Activated T-cell treated with anti-CD3 and anti-CD28 coated beads, Interleukin-2, amount 50 U/mL, for 72 hours (primary cell): ENCODE measurements at places on chromosomes 7 and 10.

DNA sequence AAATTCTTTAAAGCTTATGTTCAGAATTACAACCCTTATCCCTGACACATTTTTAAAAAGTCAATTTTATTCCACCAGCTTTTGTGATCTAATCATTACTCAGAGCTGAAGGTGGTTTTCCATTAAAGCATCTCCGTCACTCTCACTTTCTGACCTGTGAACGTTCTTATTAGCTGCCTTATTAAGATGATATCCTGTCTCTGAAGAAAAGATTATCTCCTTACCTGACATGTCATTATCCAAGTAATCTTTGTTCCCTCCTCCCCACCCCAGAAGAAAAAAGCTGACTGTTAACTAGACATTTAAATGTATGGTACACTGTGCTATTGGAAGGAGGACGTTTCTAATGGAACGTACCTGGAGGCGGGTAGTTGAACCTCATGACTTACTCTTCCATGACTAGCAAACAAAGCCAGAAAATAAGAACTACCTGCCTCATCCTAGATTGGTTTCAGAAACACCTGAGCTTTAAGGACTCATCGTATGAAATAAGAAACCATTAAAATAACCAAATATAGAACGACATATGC, 708.7 kb downstream of the PARD3 start:
- no peak for DNase-seq

DNA sequence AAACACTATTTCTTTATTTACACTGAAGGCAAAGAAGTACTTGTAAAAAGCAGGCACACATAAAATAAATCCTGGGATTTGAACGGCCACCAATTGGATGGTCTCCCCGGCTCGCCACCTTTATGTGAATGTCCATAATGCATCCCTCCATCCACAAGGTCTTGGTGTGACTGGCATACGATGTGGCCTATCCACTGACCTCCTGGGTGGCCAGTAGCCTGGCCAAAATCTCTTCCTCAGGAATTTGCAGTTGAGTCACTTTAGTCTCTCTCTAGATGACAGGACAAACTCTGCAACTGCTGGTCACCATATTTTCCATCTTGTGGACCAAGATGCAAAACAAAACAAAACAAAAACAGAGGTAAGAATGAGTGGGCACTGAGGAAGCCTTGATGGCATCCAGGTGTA, 39.1 kb downstream of the CDK1 start:
- DNase-seq = no peak

GRCh38 chr10:110843031-110843430, 28.7 kb upstream of the PDCD4 start:
- peak; percentile 74 for DNase-seq

DNA sequence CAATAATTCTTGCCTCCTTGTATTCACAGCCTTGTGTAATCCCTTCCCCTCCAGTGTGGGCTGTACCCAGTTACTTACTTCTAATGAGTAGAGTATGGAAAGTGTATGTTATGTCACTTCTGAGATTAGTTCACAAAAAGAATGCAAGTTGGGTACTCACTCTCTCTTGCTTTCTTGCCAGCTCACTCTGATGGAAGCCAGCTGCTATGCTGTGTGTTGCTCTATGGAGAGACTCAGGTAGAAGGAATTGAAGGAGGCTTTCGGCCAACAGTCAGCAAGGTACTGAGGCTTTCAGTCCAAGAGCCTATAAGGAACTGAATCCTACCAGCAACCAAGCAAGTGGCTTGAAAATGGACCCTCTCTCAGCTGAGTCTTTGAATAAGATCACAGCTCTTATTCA, 9.7 kb upstream of the BICC1 start:
- no peak for DNase-seq

- DNase-seq = no peak
These were observed 36.5 kb upstream of the SLC39A12 start for GRCh38 chr10:17915181-17915580.

GRCh38 chr7:28799619-28800018, 158.5 kb downstream of the TRIL start:
- DNase-seq = no peak

GRCh38 chr7:132200141-132200540, 376.1 kb downstream of the PLXNA4 start:
- no peak for DNase-seq

- no peak for DNase-seq
These were observed 74.1 kb upstream of the HDAC9 start for GRCh38 chr7:18421297-18422002.

GRCh38 chr10:126504063-126504760, 115.9 kb upstream of the ADAM12 start:
- peak; percentile 8 for DNase-seq

GRCh38 chr7:80552031-80552694, 40.3 kb upstream of the GNAT3 start:
- no peak for DNase-seq
